Memory B cell (primary cell): ENCODE measurements at places on chromosomes 5 and 9.

DNA sequence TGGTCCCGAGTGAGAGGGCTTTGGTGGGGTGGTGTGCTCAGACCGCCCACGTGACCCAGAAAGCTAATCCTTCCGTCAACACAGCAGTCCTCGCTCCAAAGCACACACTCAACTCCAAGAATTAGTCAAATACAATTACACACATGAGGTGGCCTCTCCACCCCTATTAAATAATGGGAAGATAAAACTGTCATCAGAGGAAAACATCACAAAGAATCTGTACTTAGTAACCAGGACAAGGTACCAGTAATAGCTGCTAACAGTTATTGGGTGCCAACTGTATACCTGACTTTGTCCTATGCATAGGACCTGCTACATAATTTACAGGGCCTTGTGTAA is 222.8 kb downstream of the HSPA4 start:
- DNase-seq: no peak

- no peak for DNase-seq
Measured at GRCh38 chr9:98641695-98642094, 67.0 kb downstream of the GABBR2 start.

GRCh38 chr5:112551419-112552032 is 132.4 kb upstream of the EPB41L4A start:
- DNase-seq: peak; percentile 18

- peak; percentile 23 for DNase-seq
Measured at GRCh38 chr5:59380350-59380951, 513.1 kb downstream of the PDE4D start.

- no peak for DNase-seq
Measured at GRCh38 chr5:137320056-137321045, 178.8 kb downstream of the SPOCK1 start.

GRCh38 chr9:97859346-97859745 is 6.3 kb downstream of the FOXE1 start:
- no peak for DNase-seq

DNA sequence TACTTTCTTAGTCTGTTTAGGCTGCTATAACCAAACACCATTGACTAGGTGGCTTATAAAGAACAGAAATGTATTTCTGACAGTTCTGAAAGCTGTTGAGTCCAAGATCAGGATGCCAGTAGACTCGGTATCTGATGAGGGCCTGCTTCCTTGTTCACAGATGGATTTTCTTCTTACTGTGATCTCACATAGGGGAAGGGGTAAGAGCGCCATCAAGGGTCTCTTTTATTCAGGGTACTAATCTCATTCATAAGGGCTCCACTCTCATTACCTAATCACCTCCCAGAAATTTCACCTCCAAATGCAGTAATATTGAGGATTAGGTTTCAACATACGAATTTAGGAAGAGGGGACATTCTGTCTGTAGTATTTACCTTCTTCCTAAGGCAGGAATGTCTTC is 384.0 kb upstream of the DMAC1 start:
- no peak for DNase-seq

DNA sequence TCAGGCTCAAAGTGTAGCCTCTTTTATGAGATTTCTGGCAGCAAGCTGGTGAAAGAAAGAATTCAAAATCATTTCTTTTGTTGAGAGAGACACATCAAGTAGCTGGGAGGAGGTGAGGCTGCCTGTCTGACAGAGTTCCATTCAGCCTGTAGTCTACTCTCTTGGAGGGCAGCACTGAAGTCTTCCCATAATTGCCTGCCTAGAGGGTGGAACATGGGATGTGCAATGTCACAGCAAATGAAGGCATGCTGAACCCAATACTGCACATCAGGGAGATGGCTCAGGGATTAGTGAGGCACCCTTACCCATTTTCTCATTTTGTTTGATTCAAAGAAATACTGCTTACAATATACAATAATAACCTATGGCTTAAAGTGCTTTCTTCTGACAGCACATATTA is 475.7 kb downstream of the TMEM232 start:
- no peak for DNase-seq

DNA sequence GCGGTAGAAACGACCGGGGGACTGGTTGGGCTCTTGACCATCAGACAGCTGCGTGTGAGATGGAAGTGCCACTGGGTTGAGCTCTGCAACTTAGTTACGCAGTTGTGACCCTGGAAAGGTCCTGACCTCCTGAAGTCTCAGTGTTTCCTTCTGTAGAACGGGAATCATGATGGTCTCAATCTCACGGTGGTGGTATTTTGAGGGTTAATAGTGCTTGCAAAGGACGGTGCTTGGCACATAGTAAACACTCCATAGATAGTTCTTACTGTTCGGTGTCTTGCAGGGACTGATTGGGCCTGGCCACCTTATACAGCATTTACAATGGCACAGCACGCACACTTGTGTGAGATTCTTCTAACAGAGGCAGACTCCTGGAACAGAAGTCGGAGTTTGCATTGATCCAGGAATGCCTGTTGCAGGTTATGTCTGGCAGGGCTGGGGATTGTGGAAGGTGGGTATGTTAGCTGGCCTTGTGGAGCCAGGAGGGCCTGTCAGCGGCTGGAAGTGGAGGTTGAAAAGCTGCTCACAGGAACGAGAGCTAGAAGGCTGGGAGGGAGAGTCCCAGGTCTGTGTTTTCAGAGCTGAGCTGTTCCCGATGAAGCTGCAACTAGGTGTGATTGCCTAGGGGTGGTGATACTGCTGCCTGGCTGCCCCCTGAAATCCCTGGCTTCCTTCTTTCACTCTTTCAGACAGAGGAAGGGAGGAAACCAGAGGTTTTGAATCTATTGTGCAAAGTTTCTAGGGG is 962 bp upstream of the TXN start:
- DNase-seq: no peak
